ENCODE measurements at places on chromosomes 16 and 17.

- DNase-seq: no peak
Observed at GRCh38 chr17:49963626-49964302, 5.2 kb upstream of the DLX4 start.

GRCh38 chr17:561116-561515 is 153.5 kb downstream of the VPS53 start:
- DNase-seq: no peak

GRCh38 chr16:65945493-65945892 is 421.0 kb upstream of the CDH5 start:
- DNase-seq: no peak

DNA sequence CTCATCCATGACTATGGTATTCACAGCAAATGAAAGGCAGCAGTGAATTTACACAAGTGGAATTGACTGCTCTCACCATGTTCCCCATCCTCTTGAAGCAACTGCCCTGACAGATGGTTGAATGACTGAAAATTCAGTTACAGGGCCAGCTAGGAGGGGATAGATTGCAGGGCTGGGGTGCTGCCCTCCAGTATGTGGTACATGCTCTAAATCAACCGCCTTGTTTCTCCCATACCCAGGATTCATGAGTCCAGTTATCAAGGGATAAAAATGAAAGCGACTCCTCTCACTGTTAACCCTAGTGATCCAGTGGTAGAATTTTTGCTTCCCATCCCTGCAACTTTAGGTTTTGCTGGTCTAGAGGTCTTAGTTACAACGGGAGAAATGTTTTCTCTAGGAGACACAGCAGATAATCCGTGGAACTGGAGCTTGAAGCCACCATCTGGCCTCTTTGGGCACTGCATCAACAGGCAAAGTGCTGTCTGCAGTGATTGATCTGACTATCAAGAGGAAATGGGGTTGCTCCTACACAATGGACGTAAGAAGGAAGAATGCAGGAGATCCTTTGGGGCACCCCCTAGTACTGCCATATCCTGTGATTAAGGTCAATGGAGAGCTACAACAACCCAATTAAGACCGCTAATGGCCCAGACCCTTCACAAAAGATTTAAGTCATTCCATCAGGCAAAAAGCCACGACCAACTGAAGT is 32.0 kb downstream of the SCPEP1 start:
- DNase-seq: peak; percentile 47

DNA sequence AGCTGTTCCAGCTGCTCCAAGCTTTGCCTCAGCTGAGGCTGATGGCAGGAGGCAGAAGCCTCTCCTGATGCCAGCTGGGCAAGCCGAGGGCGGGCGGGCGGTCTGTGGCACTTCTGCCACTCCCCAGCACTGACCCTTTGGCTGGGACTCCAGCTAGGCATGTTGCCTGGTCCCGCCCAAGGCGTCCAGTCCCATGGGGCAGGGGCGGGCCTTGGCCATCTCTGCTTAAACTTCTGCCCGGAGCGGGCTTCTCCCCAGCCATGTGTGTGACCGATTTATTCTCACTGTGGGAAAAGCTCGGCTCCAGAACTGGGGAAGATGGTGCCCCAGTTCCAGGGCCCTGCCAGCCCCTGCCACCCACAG is 349.1 kb downstream of the SEC14L1 start:
- peak; percentile 56 for DNase-seq

DNA sequence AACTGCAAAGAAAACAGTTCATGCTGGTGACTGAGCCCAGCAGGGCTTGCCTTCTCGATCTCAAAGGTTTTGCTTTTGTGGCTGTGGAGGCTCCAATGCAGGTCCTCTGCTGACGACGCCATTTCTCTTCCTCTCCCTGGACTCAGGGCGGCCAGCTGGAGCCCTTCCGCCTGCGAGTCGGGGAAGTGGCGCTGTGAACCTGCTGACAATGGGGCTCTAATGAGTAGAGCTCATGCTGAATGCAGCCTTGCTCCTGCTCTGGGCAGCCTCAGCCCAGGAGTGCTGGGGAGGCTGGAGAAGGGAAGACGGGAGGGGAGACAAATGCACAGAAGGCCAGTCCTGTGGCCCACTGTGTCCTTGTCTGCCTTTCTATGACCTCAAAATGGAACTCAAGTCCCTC is 43.8 kb downstream of the VAC14 start:
- no peak for DNase-seq

- no peak for DNase-seq
Observed at GRCh38 chr16:16076423-16076813, 127.0 kb downstream of the ABCC1 start.

- no peak for DNase-seq
Observed at GRCh38 chr17:2710071-2710802, 1.3 kb downstream of the CLUH start.

GRCh38 chr16:67170168-67170948 is at the start of gene NOL3:
Gene NOL3, plus strand, starts transcription at chr16:67170538.
- no peak for DNase-seq
